Activated CD4-positive, alpha-beta memory T cell treated with anti-CD3 and anti-CD28 coated beads, Interleukin-2, amount 10 ng/mL, durations not matched to agents 7 days and 5 days (primary cell): ENCODE measurements at places on chromosomes 3 and 15. TPM values are rescaled to one million over a fixed set of nuclear protein-coding genes. Genes with fewer than 3 reads are reported as not detected.

CLRN1 gene
- total RNA-seq: not detected

- no peak for DNase-seq
These were observed 64.6 kb downstream of the LYSMD4 start for GRCh38 chr15:99668533-99669182.

GRCh38 chr3:69306239-69307185 is 79.4 kb downstream of the FRMD4B start:
- DNase-seq: peak; percentile 80

HYPK gene
- total RNA-seq: 14.3 TPM
